ENCODE measurements at places on chromosomes 5 and 9.
A peak's percentile ranks its signal among the peaks of the same experiment; 100 is the strongest.

DNA sequence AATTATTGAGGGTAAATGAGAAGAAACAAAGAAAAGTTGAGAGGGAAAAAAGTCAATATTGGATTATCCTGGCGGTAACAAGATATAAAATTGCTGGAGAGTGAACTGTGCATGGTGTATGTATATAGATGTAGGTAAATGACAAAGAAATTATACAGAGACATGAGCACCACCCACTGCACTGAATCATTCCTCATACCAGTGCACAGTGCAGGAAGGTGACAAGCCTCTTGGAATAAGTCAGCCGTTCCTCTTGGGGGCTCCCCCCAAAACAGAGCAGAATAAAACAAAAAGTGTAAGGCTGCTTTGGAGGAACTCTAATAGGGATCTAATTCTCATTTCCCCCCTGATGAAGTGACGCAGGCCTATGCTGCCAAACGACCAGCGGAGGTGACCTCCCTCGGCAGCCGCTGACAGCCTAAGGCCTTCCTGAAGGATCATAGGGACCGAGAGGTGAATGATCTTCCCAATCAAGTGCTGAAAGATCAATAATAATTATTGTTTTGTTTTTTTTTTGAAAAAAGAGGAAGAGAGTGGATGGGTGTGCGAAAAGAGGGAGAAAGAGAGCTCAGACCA lies 245.0 kb downstream of the PSAT1 start:
- no peak for DNase-seq

- no peak for DNase-seq
Observed at GRCh38 chr9:20236676-20237075, 385.6 kb downstream of the MLLT3 start.

GRCh38 chr9:126454795-126455194 lies 128.2 kb downstream of the MVB12B start:
- no peak for DNase-seq

- DNase-seq: no peak
Observed at GRCh38 chr5:73966451-73966850, 340.5 kb downstream of the ARHGEF28 start.

GRCh38 chr5:117667105-117667504 lies 1092.5 kb upstream of the SEMA6A start:
- DNase-seq: no peak

GRCh38 chr9:13934416-13934815 lies 379.5 kb downstream of the NFIB start:
- DNase-seq: no peak

GRCh38 chr9:846852-847251 lies 5.4 kb downstream of the DMRT1 start:
- DNase-seq: no peak

GRCh38 chr5:53342236-53342635 lies 138.2 kb upstream of the FST start:
- DNase-seq: no peak

- no peak for DNase-seq
Observed at GRCh38 chr9:23375511-23375910, 450.5 kb downstream of the ELAVL2 start.

GRCh38 chr5:111756581-111757354 lies at the start of gene NREP:
Gene NREP (minus strand): TSS chr5:111757194. CDS start chr5:111755772, 1,422 bp downstream.
- no peak for DNase-seq

GRCh38 chr5:27315363-27316270 lies 277.2 kb upstream of the CDH9 start:
- no peak for DNase-seq

DNA sequence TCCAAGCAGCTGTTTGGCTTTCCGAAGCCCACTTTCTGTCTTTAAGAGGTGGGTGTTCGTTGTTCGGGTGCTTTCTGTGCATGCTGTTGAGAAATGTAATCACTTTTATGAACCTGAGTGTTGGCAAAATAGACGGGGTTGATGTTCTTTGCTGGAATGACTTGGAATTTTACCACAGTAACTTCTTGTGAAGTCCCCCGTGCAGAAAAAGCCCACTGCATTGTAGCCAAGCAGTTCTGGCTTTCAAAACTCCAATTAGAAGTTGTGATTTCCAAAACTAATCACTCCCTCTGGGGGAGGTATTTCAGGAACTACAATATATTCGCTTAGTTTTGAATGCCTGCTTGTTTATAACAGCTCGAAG lies 111.1 kb downstream of the PAM start:
- DNase-seq: no peak

DNA sequence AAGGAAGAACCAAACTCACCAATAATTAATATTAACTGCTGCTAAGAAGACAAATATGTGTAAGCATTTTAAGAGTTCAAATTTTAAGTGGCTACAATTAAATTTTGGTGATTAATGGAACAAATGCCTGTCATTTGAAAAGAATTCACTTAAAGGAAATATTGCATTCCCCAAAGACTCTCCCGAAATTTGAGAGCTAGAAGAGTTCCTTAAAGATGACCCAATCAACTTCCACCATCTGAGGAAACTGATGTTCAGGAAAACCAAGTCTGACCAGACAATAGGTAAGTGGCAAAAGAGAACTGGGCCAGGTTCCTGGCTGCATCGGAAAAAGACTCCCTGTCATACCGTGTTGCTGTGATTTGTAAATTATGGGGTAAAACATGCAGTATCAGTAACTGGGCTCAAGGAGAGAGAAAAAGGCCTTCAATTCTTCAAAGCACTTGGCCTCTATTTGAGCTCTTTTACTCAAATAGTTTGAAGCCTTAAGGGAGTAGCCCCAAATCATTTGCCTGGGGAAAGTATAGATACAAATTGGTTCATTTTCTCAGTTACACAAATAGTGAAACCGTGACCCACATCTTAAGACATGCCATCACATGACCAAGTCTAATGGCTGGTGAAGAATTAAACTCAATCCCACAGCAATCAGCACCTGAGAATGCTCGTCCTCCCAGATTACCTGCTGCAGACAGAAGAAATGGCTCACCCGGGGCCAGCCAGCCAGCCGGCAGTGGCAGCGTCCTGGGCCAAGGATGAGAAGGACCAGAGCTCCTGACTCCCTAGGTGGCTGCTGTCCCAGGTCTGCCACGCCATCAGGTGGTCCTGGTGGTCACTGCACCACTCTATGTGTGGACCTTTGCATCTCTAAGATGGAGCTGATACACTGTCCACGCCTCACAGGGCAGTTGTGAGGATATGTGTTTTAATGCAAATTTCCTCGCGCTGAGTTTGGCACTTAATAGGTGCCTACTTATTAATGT lies 162.9 kb downstream of the TTLL11 start:
- DNase-seq: no peak

- DNase-seq: no peak
Observed at GRCh38 chr5:35810601-35811000, 46.1 kb upstream of the IL7R start.

DNA sequence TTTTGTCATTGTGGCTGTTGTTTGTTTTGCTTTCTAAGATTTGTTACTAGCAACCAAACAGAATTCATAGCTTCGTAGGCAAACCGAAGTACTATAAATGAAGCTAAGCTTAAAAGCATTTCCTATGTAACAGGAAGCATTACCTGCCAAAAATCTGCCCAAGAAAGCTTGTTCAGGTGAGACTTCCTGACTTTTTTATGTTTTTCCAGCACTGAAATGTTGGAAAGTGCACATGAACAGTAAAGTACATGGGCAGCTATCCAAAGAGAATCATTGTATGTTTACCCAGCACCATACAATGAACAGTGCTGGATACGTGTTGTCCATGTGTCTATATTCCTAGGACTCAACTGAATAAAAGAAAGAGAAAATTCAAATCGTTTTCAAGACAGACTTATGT lies 247.1 kb downstream of the NFIB start:
- DNase-seq: no peak

DNA sequence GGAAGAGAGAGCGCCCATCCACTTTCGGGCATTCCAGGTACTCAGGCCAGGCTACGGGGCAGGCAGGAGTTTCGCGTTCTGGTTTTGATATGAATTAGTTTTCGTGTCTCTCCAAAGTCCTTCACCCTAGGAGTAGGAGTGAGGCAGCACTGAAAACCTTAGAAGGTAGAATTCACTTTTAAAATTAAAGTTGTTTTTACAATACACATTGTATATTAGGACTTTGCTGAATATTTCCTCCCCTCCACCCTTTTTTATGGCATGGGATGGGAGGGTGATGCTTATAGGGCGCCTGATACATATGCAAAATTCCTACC lies 747 bp downstream of the ITGA1 start:
- no peak for DNase-seq

DNA sequence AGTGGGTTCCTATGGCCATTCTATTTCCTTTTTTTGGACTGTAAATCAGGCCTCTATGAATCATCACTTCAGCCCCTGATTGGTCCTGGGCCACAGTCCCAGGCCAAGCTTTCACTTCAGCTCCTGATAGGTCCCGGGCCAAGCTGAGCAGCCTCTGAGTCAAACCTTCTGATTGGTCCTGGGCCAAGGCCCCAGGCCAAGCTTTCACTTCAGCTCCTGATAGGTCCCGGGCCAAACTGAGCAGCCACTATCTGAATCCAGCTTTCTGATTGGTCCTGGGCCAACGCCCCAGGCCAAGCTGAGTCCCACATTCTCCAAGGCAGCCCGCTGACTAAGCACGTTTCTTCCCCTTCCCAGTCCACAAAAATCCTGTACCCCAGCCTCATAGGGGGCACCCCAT lies 1972.9 kb upstream of the ACO1 start:
- DNase-seq: no peak

DNA sequence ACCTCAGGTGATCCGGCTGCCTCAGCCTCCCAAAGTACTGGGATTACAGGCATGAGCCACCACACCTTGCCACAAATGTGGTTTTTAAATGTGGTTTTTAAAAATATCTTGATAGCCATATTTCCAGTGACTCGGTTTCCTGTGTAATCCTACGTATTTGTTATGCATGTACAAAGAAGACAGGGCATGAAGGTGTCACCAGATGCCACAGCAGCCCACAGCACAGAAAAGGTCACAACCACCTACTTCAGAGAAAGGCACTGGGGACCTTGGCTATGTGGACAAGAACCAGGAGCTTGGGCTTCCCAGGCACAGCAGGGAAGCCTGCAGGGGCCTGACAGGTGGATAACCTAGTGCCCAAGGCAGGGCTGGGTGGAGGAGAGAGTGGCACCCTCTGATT lies 38.0 kb downstream of the C9orf50 start:
- no peak for DNase-seq

- no peak for DNase-seq
Observed at GRCh38 chr5:33242277-33242676, 198.5 kb upstream of the TARS1 start.

- DNase-seq: peak; percentile 18
Observed at GRCh38 chr9:91164724-91165520, 196.8 kb downstream of the AUH start.

DNA sequence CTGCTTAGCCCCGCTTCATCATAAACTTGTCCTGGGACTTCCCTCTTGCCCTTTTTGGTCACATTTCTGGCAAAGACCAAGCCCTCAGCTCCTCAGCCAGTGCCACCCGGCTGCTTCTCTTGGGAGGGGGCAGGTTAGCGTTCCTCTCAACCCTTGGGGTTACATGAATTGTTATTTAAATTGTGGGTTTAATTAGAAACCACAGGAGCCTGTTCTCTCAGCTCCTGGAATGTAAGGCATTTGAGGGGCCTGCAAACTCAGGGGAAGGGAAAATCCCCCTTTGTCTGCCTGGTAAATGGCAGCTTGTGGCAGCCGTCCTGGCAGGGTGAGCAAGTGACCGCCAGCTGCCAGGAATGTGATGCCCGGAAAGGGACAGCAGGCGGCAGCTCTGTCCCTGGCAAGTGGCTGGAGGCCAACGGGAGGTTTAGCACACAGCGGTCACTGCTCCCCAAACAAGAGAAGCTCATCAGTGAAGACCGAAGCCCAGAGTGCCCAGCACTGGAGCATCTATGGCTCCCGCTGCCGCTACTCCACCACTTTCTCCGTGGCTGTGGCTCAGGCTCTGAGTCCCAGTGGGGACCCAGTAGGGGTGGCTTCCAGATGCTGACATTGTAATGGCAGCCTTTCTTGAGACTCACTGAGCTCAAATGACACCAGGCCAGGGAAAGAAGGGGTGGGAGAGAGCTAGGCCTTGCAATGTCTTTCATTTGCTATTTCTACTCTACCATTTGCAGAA lies 51.7 kb downstream of the SHB start:
- DNase-seq: no peak

GRCh38 chr5:136999787-137000186 lies 499.3 kb downstream of the SPOCK1 start:
- no peak for DNase-seq

- DNase-seq: no peak
Observed at GRCh38 chr5:61824396-61824795, 481.6 kb upstream of the KIF2A start.

Measured in activated naive CD8-positive, alpha-beta T cell treated with anti-CD3 and anti-CD28 coated beads, Interleukin-2, amount 50 U/mL, for 16 hours (primary cell).